Esophagus muscularis mucosa (tissue), 4 donors: ENCODE measurements at places on chromosomes 3 and 15. TPM values are rescaled to one million over a fixed set of nuclear protein-coding genes. Genes with fewer than 3 reads are reported as not detected.

GRCh38 chr3:64073158-64073761 lies 50.0 kb upstream of the PSMD6 start:
- DNase-seq, result no peak

DNA sequence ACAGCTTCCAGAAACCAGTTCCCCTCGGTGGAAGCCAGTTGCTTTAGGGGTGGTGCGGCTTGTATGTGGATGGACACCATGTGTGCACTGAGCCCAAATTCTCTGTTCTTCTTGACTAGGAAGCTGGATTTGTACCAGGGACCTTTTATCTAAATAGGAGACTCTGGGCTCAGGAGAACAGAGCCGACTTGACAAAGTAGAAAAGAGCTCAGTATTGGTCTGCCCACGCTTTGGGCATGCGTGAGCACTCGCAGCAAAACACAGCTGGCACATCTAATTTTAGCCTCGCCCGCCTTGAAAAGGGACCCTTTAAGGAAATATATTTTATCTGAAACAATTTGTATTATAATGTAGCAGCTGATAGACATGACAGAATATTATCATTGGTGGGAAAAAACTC lies 1.1 kb upstream of the RBMS3 start:
- no peak for DNase-seq

- DNase-seq, result no peak
Measured at GRCh38 chr3:16378920-16379319, 113.9 kb downstream of the OXNAD1 start.

DNA sequence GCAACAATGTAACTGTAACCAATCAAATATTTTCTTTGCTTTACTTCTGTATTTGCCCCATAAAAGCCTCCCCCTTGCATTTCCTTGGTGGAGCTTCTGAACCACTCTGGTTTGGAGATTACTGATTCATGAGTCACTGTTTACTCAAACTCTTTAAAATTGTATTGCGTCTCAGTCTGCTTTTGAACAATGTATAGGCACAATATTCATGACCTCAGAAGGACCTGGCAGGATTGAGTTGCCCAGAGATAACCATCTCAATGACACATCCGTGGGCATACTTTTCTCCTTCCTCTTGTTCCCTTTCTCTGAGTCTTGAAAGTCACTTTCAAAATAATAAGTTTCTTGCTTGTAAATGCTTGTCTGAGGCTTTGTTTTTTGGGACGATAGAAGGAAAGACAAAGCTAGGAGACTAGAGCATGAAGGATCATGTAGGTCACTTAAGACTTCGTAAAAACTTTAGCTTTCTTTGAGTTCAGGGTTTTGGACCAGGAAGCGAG lies 57.1 kb upstream of the POU1F1 start:
- no peak for DNase-seq

DNA sequence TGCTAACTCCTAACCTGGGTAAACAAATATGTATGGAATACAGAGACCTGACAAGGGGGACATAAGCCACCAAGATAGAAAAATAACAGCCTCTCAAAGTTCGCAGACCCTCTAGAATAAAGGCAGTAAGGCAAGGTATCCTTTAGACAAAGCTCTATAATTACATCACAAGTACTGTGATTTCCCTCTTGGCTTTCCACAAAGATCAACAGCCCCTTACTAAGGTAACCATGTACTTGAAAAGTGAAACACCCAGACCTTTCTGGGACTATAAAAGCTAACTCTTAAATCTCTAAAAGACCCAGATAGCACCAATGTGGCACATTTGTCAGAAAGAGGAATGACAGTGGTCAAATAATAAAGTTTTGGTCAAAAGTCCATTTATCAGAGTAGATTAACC lies 51.9 kb downstream of the TBL1XR1 start:
- no peak for DNase-seq

- no peak for DNase-seq
Measured at GRCh38 chr3:143139762-143140161, 20.2 kb downstream of the CHST2 start.

DNA sequence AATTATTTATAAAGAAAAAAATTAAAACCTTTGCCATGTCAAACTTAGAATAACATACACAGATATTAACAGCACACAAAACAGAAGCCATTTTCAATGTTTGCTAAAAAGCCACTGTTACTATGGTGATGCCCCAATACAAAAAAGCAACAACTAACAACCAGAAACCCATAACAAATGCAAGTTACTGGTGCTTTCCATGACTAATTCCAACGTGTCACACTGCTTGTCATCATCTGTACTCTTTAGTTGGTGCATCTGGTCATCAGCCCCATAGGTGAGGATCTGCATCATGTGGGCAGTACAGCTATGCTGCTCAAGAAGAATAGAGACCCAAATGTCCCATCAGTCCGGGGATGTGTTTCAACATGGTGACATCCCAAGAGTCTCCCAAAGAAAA lies 52.8 kb downstream of the ATP8B4 start:
- DNase-seq, result no peak

DNA sequence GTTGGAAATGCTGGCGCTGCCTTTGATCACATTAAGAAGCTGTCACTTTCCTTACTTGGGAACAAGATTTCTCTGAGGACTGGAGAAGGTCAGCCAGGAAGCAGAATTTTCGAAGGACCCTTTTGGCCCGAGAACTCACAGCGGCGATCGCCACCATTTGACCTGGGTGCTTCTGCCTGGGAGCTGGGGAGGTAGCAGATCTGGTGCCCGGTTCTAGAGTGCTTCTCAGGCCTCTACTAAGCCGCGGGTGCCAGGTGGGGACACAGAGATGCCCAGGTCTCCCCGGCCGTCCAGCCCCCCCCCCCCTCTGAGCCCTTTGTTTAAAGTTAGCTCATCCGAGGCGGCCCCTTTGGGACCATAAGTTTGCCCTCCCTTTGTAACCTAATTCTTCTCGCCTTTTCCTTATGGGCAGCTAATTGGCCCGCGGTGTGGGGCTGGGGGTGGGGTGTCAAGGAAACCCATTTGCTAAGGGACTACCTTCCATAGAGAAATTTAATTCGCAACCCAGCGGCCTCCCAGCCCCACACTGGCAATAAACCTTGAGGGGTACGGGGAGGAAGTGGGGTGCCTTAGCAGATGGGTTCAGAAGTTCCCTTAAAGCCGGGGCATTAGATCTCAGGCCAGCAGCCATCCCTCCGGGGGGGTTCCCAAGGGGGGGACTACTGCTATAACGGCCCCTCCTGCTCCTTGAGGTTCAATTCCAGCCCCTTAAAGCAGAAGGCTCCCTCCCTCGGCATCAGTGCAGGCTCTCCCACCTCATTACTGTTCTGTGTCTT lies 1.9 kb downstream of the GATA2 start:
- DNase-seq, result no peak

DNA sequence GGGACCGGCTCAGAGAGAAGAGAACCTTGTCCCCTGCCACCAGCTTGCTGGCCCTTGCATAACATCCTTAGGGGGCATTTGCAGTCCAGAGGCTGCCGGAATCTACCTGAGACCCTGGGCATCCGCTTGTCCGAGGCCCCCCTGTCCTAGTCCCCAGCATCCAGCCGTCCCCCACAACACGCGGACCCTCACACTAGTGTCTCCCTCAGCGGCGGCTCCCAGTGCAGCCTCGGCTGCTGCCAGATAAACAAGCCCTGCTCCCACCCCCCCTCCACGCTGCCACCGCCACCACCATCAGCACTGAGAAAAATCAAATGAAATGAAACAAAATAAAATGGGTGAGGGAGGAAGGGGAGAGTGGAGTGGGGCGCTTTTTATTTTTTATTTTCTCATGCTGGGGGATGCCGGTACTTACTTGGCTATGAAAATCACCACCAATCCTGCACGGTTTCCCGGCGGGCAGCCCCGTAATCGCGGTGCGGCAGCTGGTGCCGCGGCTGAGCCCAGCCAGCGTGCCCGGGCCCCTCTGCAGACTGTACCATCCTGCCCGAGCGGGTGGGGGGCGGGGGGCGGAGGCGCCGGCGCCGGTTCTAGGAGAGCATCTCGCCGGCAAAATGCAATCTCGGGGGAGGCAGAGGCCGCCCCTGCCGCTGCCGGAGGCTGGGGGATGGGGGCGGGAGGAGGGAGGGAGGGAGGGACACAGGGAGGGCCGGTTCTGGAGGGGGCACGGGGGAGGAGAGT lies at the start of gene ATP2B2:
Gene ATP2B2 (minus strand): TSS at position 537 of the 741 bp plus-strand sequence. CDS start 56,043 bp downstream, outside the sequence.
- DNase-seq, result no peak

- no peak for DNase-seq
Measured at GRCh38 chr3:41575724-41576123, 376.4 kb downstream of the CTNNB1 start.

- no peak for DNase-seq
Measured at GRCh38 chr3:50658831-50659230, 15.9 kb upstream of the DOCK3 start.

DNA sequence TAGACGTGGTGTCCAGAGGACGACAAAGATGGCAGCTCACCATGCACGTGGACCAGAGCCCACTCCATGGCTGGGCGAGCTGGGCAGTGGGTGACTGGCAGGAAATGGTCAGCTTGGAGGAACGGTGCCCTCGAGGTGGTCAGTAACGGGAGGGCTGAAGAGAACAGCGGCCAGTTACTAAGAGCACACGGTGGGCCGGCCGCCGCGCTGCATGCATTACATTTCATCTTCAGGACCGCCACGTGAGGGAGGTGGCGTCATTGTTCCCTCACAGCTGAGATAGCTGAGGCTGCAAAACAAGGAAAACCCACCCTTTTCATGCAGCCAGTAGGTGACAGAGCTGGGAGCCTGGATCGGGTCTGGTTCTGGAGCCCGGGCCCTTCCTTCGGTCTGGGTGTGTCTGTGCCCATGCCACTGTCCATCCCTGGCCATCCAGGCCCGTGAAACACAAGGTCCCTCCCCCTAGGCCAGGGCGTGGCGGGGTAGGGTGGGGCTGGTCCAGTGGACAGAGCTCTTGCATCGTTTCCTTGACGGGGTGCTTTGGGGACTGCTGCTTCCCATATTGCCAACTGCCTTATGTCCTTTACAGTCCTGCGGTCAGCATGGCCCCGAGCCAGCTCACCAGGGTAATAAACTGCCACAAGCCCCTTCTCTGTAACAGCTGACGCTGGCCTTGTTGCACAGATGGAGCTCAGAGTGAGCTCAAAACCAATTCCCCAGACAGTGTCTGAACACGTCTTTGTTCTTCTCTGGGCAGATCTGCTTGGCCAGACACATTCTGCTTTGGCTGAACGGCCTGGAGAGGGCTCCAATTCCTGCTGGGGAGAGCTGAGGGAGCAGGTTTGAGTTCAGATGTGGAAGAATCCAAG lies 51.8 kb downstream of the RGMA start:
- DNase-seq, result no peak

- DNase-seq, result no peak
Measured at GRCh38 chr3:66592927-66593625, 92.3 kb upstream of the LRIG1 start.

DNA sequence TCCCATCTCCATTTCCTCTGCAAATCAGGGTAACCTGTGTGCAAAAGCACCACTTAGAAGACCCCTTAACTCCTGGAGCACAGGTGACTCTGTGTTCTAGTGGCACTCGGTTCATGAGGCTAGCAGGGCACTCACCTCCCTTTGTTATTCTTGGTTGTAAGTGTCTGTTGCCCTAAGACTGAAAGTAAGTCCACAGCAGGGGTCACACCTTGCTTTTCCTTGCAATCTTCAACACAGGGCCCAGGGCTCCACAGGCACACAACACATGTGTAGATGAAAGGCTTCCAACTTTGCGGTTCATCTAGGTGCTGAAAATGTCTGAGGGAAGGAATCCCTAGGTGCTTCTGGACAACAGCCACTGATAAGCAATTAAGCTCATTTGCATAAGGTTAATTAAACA lies 2.9 kb downstream of the RNU6-1 start:
- no peak for DNase-seq

DNA sequence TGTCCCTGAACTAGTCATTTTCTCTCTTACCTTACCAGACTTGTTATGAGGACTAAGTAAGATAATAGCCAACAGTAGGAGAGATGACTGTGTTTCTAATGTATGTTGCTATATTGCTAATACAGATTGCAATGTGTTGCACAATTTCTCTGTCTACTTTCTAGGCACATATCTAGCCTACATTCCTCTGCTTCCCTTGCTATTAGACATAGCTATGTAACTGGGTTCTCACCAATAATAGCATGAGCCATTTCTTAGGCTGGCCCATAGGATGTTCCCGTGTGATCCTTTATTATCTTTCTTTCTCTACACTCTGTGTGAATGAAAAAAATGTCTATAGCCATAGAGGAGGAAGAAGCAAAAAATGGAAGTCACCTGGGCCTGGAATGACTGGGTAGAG lies 6.8 kb upstream of the LRRN1 start:
- no peak for DNase-seq

- no peak for DNase-seq
Measured at GRCh38 chr3:39448506-39449233, 18.8 kb upstream of the MOBP start.

DNA sequence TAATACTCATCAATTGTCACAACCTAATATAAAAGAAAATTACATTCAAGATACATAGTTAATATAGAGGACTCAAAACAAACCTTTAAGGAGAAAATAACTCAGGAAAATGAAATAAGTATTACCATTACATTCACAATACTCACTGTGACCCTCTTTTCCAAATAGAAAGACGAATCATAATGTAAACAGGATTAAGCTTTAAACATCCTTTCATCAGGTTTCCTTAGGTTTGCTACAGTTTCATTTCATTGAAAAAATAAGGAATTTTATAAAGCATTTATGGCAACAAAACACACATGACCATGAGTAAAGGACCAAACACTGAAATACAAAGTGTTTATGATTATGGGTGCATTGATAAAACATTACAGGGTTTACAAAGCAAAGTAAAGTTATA lies 162.7 kb downstream of the ALCAM start:
- no peak for DNase-seq

GRCh38 chr3:134299185-134299887 lies 48.7 kb upstream of the RYK start:
- no peak for DNase-seq

- DNase-seq, result no peak
Measured at GRCh38 chr3:111797171-111797615, 61.9 kb upstream of the PHLDB2 start.

GRCh38 chr3:5479229-5479799 lies 291.8 kb downstream of the EDEM1 start:
- no peak for DNase-seq

GRCh38 chr3:64084640-64085039 lies 61.3 kb upstream of the PSMD6 start:
- no peak for DNase-seq

SEMA6D gene
- 3.8 TPM for total RNA-seq

FRMD5 gene
- total RNA-seq, result 0.83 TPM

IQCF5 gene
- total RNA-seq, result not detected

TGM5 gene
- 0.91 TPM for total RNA-seq

FSTL1 gene
- 409 TPM for total RNA-seq

ATG3 gene
- total RNA-seq, result 58.6 TPM

FILIP1L gene
- 132 TPM for total RNA-seq

GRM2 gene
- 0.52 TPM for total RNA-seq

SKOR1 gene
- total RNA-seq, result 1.2 TPM

ZIC1 gene
- not detected for total RNA-seq

CACNA1D gene
- total RNA-seq, result 1.4 TPM

GPR62 gene
- total RNA-seq, result 0.11 TPM
